ENCODE measurements at places on chromosomes 7 and 10.

GRCh38 chr10:91380873-91381256 lies 29.3 kb upstream of the HECTD2 start:
- DNase-seq, result no peak

- no peak for DNase-seq
These were observed 597.6 kb downstream of the PCDH15 start for GRCh38 chr10:54203401-54203800.

DNA sequence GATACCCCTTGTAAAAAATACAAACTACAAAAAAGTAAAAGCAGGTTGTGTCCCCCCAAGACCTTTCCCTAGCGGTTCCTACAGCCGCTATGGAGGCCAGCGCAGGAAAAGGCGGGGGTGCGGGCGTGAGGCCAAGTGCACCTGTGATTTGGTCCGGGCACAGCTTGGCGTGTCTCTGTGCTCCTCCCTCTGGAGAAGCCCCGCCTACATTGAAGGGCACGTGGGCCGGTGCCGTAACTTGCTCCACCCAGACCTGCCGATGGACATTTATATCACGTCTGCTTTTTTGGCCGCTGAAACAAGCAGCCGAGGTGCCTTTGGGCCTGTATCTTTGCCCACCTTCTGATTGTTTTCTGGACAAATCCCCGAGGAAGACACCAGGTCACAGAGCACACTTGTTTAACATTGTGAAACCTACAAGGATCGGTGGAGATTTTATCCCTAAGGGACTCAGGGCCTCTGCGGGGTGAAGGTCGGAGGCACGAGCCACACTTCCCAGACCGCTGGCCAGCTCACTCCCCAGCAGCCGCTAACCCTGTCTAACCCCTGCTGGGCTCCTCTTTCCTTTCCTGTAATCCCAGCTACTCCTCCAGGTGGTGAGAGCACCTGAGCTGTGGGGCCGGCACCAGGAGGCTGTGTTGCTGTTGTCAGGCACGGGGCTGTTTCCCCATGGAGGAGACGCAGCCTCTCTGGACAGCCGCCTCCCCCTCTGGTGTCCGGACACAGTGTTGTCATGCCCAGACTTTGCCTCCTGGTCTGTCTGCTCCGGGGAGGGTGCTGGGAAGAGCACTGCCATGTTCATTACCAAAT lies 18.8 kb upstream of the INPP5A start:
- DNase-seq, result no peak

GRCh38 chr7:24127930-24128329 lies 156.1 kb upstream of the NPY start:
- DNase-seq, result no peak

DNA sequence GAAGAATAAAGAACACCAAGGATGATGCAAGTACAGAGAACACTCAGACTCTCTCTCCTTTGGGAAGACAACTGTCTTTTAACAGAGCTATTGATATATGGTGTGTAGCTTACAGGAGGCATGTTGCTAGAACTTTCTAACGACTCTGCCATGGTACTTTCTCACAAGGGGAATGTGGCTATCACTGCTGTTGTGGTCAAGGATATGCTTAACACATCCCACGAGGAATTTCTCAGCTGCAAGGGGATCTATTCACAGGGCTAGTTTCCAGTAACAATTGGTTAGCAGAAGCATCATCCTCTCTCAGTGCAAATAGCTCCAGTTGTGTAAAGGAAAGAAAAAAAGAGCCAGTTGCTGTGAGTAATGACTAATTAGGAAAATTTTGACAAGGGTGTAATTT lies 826.0 kb downstream of the SORCS1 start:
- DNase-seq, result peak; percentile 30
